ENCODE measurements at places on chromosomes 16 and 17.
A peak's percentile ranks its signal among the peaks of the same experiment; 100 is the strongest.

DNA sequence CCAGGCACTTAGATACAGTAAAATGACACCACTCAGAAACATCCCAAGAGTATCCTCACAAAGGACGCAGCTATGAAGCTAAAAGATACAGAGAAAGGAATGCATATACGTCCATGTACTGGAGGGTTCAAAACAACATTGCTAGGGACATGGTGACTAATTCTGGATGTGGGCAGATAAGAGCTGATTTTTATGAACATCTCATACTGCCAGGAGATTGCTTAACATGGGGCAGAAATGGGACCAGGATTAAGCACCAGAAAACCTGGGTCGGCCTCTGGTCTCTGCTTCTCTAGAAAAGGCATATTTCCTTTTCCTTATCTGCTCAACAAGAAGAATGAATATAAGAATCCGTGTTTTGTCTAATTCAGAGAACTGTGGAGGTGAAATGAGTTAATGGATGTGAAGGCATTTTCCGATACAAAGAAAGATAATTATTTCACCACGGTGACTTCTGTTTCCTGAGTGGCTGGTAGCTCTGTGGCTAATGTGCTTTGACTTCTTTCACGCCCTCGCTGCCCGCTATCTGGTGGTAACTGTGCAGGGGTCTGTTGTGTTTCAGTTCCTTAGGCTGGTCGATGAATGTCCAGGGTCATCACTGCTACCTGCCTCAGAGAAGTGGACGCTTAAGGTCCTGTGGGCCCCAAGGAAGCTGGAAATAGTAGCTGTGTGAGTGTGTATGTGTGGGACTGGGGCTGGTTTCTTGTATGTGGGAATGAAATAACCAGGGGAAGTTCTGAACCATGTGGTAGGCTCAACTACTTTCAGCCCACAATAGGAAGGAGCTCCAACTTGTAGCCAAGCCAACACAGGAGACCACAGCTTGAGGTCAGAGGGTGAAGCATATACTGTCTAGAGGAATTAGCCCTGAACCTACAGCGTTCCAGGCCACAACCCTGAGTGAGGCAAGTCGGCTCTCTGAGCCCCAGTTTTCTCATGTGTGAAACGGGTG lies 15.8 kb upstream of the CCL5 start:
- no peak for DNase-seq

DNA sequence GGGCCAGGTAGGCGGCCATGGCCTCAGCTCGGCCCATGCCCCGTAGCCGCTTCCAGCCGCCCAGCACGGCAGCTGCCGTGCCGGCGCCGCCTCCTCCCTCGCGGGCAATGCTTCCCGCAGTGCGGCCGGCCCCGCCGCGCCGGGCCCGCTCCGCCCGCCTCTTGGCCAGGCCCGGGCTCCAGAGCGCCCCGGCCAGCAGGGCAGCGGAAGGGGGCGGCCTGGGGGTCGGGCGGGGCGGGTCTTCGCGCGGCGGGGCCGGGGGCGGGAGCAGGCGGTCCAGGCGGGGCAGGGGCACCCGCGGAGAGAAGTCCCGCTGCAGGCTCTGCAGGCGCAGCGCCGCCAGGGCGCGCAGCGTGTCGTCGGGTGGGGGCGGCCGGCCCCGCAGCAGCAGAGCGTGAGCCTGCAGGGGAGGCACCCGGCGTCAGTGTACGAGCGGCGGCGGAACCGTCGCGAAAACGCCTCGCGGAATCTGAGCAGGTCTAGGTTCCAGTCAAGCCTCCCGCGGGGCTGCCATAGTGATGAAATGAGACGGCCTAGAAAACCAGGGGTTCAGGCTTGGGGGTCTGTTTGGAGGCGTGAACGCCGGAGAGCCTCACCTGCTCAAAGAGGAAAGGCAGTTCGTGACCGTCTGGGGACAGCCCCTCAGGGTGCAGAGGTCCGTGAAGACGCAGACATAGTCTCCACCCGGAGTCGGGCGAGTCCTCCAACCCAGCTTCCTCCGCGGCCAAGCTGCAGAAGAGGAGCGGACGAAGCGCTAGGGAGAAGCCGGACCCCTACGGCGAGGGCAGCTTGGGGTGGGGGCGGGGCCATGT lies 6.6 kb downstream of the PLEKHH3 start:
- DNase-seq = no peak

- no peak for DNase-seq
Observed at GRCh38 chr17:13865650-13866049, 203.7 kb upstream of the COX10 start.

- peak; percentile 56 for DNase-seq
Observed at GRCh38 chr17:2336215-2336851, at the start of gene TSR1. TSR1 (minus strand) TSS chr17:2336457; CDS start chr17:2336427, 30 bp downstream.

DNA sequence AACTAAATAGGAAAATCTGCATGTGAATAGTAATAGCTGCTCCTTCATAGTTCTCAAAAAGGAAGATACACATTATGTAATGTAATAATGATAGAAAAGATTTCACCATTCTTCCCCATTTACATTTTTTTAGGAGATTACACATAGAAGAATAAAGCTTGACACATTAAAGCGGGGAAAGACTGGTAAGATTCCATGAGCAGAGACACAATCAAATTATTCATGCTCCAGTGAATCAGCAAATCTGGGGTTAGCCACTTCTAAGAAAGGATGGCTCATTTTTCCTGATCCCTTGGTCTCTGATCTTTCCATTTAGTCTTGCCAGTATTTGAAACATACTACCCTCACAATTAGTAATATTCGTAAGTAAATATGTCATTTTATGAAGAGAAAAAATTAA lies 81.9 kb downstream of the CA4 start:
- DNase-seq = no peak

GRCh38 chr17:64781810-64782555 lies 119.9 kb upstream of the SMURF2 start:
- DNase-seq = no peak

DNA sequence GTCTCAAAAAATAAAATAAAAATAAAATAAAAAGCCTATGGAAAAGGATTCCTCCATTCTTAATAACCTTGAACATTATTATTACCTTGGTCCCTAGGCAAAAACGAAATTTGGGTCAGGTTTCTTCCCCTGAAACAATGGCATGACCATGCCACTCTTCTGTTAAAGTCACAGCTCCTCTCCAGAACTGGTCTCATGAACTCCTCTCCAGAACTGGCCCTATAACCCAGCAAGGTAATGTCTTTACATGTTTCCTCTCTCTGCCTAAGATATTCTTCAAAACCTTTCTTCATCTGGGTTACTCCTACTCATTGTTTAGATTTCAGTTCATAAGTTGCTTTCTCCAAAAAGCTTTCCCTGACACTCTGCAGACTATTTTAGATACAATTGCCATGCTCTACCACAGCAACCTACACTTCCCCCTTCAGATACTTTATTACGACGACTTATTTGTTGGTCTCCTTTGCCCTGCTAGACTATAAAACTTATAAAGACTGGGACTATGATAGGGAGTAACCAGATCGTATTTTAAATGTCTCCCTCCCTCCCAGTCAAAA lies 13.5 kb downstream of the TRIM37 start:
- DNase-seq = no peak

DNA sequence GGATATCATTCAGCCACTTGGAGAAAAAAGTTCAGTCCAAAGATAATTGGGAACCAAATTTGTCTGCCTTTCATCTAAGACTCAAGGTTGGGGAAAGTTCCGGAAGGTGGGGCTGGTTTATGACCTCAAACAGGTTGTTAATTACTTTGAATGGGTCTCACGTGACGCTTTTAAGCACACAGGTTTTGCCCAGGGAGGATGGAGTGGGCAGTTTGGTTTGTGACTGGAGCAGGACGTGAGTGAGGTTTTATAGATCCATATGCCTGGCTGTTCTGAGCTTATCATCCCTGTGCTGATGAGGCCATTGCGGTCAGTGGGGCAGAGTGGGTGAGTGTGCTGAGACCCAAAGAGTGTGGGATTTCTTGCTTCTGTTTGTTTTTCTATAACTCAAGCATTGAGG lies 38.7 kb upstream of the GPRC5B start:
- DNase-seq = no peak

DNA sequence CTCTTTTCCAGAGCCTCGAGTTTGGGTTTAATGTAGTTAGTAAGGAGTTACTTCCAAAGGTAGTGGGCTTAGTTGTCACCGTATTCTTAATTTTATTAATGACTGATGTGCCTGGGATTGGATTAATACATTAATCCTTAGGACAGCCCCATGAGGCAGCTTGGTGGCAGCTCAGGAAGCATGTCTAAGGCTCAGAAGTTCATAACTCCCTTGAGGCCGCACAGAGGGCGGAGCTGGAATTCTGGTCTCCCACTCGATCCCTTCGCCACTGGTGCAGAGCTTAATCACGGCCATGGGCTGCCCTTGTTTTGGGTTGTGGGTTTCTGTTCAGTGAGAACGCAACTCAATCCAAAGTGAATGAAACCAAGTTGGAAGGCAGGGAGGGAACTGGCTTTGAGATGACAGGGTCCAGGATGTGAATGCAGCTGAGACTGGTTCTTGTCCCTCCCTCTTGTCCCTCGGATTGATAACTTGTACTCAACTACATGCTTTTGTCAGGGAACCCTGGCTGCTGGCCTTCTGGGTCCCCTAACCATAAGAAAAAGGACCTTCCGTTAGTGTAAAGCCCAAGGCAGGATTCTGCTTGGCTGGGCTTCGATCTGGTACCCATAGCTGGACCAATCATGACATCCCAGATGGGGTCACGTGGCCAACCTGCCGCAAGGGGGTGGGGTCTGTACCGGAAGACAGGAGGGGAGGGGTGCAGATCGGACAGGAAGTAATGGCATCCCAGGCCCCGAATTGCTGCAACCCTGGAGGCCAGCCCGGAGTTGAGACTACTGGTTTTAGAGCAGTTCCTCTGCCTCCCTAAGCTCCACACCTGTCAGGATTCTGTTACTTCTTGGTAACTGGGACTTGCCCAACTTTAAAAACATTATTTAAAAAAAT lies 45.4 kb downstream of the SNX20 start:
- no peak for DNase-seq

- no peak for DNase-seq
Observed at GRCh38 chr16:11133344-11133943, 122.6 kb downstream of the SOCS1 start.

DNA sequence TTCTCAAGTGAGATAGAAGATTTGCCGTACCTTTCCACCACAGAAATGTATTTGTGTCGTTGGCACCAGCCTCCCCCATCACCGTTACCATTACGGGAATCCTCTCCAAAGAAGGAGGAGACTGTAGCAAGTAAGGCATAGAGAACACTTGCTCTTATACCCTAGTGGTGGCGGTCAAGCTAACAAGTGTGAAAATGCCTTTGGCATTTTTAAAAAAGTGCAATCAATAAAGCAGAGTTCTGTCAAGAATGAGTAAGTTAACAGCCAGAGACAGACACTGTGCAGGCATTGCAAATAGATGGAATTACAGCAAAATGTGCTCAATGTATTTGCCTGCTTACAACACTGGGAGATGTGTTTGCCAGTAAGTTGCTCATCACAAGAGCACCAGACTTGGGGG lies 7.7 kb downstream of the MSL1 start:
- DNase-seq = no peak

DNA sequence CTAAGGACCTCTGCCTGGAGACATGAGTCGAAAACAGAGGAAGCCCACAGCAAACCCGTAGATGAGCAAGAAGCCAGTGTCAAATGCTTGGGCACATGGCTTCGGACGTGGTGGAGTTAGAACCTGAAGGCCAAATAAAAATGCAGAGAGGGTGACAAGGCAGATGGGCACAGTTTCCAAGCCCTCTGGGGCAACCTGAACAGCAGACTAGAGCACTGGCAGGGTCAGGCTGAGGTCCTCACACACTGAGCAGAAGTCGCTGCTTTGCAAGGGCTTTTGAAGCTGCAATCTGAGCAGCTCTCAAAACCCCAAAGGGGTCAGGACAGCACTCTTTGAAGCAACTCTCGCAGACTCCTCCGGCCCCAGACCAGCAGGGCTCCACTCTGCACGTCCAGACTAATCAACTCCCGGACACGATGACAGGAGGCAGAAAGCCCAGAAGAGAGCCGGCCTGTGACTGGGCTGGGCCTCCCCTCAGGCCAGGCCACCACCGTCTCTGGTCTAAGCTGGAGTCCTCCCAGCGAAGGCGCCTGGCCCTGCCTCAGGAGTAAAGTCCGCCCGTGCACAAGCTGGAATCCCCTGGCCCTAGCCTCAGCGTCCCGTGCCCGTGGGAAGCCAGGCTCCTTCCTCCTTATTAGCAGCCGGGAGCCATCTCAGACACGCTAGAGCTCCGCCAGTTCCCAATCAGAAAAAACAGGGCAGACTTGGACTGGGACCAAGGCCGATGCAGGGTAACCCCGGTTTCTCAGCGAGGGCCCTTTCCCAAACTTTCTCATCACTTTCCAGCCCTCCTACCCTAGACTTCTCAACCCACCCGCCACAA lies 924 bp downstream of the SMARCD2 start:
- DNase-seq = no peak

GRCh38 chr17:29383686-29384085 lies 6.5 kb upstream of the TAOK1 start:
- DNase-seq = no peak

DNA sequence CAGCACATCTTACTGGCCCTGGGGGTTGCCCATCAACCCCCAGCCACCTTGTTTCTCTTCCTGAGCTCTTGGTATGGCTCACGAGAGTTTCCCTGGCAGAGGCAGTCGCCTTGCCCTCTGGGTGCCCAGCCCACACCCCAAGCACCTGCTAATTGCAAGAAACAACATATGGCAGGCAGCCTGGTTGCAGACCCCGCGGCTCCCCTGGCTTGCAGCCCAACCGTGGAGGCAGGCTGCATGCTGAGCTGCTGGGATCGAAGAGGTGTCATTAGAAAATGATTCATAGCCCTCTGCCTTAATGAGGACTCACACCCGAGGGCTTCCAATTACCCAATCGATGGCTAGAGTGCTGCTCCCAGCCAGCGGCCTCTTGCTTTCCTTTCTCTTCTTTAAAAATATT lies 115.7 kb downstream of the TMEM114 start:
- no peak for DNase-seq

GRCh38 chr17:49576088-49576916 lies 631 bp downstream of the NXPH3 start:
- DNase-seq = no peak

DNA sequence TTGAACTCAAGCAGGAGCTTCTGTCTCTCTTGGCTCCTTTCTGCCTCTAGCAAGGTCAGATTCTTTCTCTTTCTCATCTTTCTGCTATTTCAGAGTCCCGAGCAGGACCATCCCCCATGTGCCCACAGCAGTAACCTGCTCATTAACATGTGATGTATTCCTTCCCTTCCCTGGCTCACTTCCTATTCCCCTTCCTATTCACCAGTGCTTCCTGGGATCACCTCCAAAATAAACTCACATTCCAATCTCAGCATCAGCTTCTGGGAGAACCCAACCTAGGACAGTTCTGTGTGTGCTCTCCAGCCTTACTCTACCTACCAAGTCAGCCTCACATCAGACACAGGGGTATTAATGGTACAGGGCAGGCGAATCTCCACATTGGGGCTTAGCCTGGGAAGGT lies 546.4 kb upstream of the SALL1 start:
- no peak for DNase-seq

DNA sequence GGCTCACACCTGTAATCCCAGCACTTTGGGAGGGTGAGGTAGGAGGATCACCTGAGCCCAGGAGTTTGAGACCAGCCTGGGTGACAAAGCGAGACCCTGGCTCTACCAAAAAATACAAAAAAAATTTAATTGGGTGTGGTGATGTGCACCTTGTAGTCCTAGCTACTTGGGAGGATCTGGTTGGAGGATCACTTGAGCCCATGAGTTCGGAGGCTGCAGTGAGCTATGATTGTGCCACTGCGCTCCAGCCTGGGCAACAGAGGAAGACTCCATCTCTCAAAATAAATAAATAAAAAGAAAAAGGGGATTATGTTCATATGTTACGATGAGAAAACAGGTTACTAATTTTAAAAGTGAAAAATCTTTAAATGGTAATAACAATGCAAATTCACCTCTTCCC lies 996 bp downstream of the MLKL start:
- no peak for DNase-seq

GRCh38 chr16:57265850-57266530 lies 18.5 kb downstream of the PLLP start:
- DNase-seq = no peak

GRCh38 chr17:13008461-13008860 lies 9.4 kb downstream of the ELAC2 start:
- DNase-seq = no peak
